Activated naive CD4-positive, alpha-beta T cell (primary cell): ENCODE measurements at places on chromosomes 2 and 18.
A peak's percentile ranks its signal among the peaks of the same experiment; 100 is the strongest.

GRCh38 chr2:100320547-100321178, 1.6 kb downstream of the LONRF2 start:
- DNase-seq: no peak

GRCh38 chr2:105254531-105255210, 13.1 kb downstream of the GPR45 start:
- DNase-seq: no peak

DNA sequence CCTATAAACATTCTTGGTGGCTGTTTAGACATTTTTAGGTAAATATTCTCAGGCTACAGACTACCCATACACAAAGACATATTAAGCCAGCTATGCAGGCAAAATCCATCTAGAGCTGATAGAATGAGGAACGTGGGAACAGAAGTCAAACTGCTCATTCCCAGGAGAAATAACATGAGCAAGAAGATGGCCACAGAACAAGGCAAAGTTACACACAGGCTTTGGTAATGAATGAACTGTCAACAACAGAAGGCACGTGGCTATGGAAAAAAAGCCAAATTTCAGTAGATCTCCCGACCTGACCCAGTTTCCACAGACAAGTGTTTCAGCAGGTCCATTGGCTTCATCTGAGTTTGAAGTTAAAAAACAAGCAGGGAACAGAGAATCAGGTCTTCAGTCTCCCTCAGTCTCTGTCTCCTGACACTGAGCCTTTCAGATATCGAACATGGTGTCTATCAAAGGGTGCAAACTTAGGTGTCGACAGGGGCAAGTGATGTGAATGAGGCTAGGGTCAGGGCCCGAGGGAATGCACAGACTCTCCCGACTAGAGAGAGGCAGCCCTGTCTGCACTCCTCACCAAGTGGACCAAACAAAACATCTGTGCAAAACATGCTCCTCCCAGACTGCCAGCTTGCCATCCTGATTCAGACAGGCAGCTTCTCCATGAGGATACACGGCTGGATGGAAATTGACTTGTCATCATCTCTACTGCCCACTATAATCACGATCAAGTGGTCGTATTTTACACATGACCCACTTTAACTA, 25.9 kb downstream of the SIGLEC15 start:
- DNase-seq: no peak

DNA sequence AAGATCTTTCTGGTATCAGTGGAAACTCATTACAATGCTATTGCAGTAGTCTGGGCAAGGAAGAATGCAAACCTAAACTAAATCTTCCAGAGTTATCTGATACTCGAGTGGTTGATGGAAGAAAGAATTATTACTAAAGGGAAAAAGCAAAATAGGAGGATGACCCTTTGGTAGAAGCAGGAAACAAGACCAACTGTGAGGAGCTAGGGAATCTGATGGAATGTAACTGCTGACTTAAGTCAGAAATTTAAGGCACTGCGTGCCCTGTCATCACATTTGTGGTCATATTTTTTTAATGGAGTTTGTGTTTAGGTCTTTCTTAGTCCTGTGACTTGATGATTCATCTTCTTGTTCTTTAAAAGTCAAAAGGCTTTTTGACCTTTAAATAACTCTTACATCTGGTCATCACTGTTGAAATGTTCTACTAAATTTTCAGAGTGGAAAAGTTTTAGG, 36.5 kb upstream of the ARMC9 start:
- DNase-seq: no peak

DNA sequence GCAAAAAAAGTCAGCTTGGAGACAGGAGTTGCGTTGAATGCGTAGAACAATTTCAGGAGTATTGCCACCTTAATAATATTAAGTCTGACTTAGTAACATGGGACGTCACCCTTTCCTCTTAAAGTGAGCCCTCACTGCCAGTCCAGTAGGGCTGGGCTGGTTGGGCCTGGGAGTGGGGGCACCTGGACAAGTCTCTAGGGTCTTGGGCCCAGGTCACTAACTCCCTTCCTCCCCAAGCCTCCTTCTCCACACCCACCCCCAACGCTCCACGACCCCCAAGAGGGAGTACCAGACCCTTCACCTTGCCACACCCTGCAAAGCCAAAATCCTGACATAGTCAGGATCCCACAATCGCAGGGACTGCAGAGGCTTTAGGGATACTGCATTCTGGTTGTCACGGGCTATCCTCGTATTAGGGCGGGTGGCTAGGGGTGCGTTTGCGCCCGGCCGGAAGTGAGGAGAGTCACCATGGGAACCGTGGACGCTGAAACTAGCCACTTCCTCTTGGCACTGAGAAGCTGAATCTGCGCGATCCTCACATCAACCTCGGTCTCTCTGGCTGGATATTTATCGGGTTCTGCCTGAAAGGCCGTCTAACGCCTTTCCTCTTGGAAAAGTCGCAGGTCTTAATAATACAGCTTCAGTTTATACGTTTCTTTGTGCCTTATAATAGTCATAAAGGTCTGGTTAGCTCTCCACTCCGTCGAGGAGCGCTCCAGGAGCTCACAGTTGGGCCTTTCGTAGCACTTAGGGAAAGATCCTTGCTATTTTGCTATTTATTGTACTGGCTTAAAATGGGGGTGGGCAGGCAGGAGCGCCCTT, 10.3 kb upstream of the CXXC1 start:
- peak; percentile 14 for DNase-seq

GRCh38 chr18:9861157-9861556, 24.6 kb upstream of the TXNDC2 start:
- no peak for DNase-seq

DNA sequence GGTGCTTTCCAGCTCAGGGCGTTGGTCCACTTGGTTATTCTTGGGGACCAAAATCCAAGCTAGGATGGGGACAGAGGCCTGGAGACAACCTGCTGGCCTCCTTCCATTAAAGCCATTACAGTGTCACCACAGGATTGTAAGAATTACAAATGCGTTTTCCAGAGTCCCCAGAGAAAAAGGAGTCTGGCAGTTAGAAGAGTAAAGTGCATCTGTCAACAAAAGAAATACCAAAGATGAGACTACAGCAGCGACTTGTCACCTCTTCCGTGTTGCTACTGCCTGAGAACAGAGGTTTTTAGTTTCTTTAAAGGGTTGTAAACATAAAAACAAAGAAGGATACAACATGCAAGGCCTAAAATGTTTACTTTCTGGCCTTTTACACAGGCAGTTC, 235.7 kb downstream of the AGAP1 start:
- DNase-seq: no peak

- no peak for DNase-seq
Measured at GRCh38 chr18:22099925-22100324, 69.5 kb upstream of the GATA6 start.

DNA sequence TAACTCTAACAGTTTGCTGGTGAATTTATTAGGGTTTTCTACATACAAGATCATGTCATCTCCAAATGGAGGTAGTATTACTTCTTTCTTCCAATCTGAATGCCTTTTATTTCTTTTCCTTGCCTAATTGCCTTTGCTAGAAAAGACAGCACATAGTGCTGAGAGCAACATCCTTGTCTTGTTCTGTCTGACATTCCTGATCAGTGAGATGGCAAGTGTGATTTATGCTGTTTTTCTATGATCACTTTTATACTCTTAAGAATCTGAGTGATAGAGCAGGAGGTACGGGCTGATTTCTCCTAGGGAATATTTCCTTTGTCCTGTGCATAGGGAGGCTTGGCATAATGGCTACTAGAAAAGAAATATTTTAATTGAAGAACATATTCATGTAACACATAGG, 17.3 kb downstream of the LYPD6B start:
- no peak for DNase-seq

DNA sequence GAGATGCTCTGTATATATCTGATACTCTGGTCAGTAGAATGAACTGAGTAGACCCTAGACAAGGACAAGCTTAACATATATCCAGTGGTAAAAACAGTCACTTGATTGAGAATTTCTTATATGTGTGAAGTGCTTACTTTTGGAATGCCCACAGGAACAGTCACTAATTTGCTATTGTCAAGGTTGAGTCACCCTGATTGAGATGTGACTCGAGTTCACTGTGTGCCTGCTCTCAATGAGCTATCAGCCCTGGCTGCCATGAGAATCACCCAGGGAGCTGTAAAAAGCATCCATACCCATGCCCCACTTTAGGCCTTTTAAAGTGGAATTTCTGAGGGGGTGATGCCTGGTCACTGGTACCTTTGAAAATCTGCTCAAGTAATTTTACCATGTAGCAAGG, 283.7 kb downstream of the SUCLG1 start:
- DNase-seq: no peak

DNA sequence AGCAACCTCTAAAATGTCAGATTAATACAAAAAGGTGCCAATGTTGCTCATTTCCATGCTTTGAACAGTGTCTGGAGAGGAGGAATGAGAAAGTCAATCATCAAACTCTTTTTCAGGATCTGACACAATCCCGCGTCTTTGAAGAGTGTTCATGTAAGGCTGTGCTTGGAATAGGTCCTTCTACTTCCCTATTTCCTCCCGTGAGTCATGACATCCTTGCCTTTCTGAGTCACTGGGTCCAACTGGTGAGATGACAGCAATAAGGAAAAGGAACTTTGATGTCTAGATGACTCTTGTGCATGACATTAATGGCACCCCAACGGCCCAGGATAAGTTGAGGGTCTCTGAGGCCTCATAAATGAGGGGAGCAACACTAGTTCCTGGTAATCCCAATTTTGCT, 109.0 kb upstream of the CELF4 start:
- DNase-seq: no peak

DNA sequence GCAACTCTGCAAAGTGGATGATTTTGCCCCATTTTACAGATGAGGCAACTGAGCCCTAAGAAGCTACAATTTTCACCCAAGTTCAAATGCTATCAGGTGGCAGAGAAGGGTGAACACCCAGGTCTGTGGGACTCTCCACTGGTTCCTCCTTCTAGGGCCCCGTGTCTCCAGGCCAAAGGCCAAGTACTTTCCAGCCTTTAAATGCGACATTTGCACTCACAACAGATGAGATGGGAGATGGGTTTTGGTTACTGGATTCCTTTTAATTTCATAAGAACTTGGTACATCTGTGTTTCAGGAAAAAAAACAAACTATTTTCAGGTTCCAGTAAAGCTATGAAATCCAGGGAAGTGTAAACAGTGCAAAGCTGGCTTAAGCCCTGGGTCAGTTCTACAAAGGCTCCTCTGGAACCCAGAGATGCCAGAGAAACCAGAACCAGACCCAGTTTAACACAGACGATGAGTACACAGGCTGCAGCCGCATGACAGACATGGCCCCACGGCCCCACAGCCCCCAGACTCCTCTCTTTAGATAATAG, 361.7 kb downstream of the ANAPC1 start:
- DNase-seq: no peak

DNA sequence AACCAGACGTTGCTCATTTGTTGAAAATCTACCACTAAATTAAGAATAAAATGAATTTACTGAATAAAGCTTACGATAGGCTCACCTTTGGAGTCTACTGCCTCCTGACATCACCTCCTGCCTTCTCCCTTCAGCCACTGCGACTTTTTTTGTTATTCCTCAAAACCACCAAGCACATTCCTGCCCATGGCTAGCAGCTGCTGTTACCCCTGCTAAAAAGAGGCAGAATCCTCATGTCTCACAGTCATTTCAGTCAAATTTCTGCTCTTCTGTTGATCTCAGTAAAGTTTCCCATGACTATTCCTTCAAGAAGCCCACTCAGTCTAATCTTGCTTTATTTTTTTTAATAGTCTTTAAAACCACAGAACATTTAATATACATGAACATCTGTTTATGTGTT, 40.8 kb upstream of the ANKRD62 start:
- no peak for DNase-seq

- no peak for DNase-seq
Measured at GRCh38 chr2:23380562-23381065, 4.4 kb upstream of the KLHL29 start.

DNA sequence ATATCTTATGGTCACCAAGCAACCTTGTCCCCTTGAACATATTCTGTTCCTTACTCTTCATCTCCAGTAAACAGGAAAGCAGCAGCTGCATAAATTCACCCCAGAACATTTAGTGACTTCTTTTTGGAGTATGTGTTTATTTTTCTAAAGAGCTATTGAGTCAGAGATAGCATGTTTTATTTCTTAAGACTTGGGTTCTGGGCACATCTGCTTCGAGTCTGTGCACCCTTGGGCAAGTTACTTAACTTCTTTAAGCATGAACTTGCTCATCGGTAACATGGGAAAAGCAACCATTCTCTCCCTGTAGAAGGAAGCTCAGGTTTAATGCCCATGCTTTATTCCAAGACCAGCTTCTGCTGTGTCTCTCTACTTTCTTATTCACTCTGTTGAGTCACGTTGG, 309.3 kb upstream of the MEX3C start:
- DNase-seq: no peak

DNA sequence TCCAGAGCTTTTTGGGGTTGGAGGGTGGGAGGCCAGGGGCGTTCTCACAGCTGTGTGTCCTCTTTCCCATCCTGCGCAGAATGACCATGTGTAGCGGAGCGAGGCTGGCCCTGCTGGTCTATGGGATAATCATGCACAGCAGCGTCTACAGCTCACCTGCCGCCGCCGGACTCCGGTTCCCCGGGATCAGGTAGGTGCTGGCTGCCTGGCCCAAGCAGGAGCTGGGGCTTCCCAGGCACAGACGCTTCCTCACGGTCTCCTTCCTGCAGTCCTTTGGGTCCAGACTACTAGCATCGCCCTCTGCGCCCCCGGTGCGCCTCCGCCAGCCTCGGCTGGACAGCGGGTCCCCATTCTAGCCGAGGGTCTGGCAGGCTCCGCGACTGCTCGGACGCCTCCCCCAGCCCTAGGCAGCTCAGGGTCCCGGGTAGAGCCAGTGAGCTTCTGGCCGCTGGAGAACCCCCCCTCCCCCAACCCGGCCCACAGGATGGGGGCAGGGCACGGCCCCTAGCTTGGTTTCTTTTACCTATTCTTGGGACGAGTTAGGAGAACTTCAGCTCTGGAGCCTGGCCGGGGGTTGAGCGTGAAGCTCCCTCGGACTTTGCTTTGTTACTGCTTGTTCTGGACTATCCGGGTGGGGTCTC, 756 bp downstream of the ADCYAP1 start:
- no peak for DNase-seq

DNA sequence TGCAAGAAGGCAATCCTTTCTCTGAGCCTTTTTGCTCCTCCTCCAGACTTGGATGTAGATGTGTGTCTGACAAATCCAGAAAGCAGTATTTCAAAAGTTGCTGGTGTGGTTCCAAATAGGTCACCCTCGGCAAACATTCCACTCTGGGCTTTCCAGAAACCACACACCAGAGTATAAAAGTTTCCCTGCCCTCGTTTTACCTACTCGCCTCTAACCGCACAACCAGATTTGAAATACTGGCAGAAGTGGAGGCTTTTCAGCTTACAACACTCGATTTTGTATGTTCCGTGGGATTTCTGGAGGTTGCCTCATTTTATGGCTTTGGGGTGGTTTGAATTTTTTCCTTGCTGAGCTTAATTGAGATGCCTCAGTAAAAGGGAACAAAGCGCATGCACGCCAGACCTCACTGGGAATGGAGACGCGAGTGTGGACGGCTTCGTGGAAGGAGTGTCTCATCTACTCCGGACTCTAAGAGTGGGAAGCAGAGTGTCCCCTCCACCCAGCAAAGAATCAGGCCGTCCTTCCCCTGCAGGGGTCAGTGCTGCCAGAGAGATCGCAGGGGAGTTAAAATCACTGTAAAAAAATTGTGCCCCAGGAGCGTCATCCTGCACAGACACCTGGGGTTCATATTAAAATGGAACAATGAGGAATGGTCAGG, 44.0 kb upstream of the RPL31 start:
- DNase-seq: no peak
